Central memory CD4-positive, alpha-beta T cell (primary cell): ENCODE measurements at places on chromosomes 2 and 18.

- no peak for DNase-seq
Measured at GRCh38 chr2:135662088-135662487, 79.6 kb upstream of the UBXN4 start.

- no peak for DNase-seq
Measured at GRCh38 chr2:98514879-98515249, 70.2 kb downstream of the INPP4A start.

DNA sequence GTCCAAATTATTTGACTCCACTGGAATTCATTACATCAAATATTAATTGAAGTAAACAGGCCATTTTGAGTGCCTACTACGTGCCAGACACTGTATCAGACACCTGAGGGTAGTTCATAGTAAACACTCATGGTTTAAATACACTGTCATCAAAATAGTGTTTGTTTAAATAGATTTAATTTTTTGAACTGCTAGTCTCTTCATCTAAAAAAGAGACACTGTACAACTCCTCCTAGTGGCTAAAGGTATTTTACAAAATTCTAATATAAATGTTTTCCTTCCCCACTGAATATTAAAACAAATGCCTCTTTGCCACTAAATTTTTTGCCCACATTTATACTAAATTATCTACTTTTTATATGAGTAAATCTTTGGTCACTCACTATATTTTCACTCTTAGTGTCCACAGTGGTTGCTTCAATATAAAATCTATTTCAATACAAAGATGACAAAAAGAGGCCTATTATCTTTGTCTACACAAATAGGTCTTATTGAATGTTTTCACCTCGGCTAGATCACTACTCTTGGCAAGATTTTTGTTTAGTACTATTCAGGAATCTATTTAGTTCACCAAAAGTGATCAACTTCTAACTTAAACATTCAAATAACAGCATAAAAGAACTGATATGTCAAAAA, 122.1 kb downstream of the TMEM247 start:
- DNase-seq, result peak; percentile 2

DNA sequence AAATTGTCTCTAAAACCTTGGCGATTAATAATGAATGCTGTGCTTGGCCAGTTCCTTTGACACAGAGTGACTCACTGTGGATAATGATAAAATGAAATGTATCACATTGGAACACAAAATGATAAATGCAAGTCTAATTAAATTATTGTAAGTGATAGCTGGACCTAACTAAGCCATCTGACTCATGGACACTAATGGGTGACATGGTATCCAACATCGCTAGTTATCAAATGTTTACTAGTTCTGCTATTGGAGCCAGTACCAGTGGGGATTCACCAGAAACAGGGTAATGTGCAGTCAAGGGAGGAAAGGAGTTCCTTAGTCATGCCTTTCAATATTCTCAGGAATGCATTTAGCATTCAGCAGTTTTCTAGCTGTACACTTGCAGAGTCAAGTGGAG, 736.3 kb upstream of the ACVR2A start:
- no peak for DNase-seq

GRCh38 chr18:63520053-63520685, 22.0 kb upstream of the SERPINB12 start:
- DNase-seq, result no peak
